Inflammatory macrophage treated with lipopolysaccharide for 1 hour (primary cell): ENCODE measurements at places on chromosomes 4 and X.

GRCh38 chr4:70601422-70602039, 9.5 kb downstream of the AMBN start:
- peak; percentile 49 for DNase-seq

- DNase-seq = no peak
Measured at GRCh38 chr4:178556796-178557195, 1114.6 kb upstream of the AGA start.

DNA sequence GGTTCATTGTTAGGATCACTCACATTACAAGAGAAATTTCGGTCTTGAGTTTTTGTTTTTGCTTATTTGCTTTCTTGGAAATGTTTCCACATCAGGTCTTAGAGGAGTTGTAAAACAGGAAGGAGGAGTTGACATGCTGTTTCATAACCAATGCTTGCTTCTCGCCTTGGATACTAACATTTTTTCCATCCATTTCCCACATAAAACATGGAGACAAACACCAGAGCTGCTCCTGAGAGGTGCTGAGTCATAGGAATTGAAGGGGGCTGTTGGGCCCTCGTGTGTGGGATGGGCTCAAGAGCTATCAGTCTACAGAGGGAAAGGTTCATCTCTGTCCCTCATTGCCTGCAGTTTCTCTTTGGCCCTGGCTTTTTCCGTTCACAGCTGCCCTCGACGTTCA, 29.9 kb downstream of the TBL1X start:
- DNase-seq = peak; percentile 29

GRCh38 chr4:16066586-16067128, 17.2 kb downstream of the PROM1 start:
- DNase-seq = no peak

DNA sequence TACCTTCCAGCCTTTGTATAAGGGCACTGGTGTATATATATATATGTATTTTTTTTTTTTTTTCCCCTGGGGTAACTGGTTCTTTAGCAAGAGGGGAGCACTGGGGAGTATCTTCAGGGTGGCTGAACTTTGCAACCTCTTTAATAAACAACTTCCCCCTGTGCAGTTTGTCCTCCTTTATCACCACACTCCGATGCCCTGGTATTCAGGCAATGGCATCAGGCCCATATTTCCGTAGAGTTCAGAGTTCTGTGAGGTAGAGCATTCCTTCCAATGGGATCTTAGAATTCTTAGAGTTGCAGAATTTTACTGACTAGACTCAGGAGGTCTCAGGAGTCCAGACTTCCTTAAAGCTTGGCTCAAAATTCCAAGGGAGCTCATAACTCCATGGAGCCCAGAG, 24.6 kb downstream of the NYX start:
- no peak for DNase-seq

DNA sequence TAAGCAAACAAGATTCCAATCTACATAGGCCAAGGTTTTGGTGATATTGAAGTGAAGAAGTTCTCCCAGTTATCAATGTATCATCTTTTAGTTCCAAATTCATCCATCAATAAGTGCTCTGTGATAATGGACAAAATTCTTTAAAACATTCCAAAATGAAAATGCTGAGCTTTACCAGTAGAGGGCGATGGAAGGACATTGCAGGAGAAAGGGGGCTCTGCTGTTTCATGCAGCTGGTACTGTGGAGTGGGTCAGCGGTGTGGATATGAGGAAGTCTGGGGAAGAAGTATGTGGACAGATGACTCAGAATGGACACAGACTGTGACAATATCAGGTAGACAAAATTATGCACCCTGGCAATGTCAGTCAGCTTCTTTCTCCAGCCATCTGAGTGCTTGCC, 46.6 kb upstream of the HS6ST2 start:
- DNase-seq = peak; percentile 0

- DNase-seq = no peak
Measured at GRCh38 chr4:155179216-155179615, 29.2 kb upstream of the NPY2R start.

GRCh38 chrX:5733501-5733900, 495.2 kb downstream of the NLGN4X start:
- no peak for DNase-seq

GRCh38 chrX:9188117-9188516, 154.2 kb upstream of the FAM9B start:
- DNase-seq = no peak

- DNase-seq = no peak
Measured at GRCh38 chrX:98371994-98372393, 1488.3 kb downstream of the RPA4 start.

- no peak for DNase-seq
Measured at GRCh38 chr4:156408749-156409148, 455.1 kb upstream of the CTSO start.

DNA sequence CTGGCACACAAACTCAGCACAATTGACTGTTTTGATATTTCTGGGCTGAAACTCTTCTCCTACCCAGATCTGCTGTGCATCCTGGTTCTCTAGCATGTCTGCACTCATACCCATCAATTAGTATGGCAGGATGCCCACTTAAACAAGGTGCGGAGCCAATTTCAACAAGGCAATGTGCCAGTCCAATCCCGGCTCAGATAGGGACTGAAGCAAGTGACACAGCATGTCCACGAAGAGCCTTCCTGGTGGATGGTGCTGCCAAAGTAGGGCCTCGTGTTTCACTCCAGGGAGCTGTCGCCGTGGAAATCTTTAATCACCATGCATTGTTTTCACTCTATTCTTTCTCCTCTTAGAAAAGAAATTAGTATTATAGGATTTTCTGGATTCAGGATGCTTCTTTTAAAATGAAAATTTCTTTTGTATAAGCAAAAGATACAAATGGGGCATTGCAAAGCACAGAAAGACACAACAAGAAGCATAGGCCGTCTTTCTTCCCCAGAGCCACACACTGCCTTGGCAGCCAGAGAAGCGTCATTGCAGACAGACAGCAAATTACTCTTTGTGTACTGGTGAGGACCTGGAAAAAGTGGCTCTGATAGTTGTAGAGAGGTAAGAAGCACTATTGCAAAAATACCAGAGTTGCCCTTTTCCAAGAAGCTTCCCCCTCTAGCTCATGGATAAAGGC, 40.6 kb upstream of the LSM6 start:
- no peak for DNase-seq

- DNase-seq = no peak
Measured at GRCh38 chr4:84167564-84167963, 331.5 kb downstream of the NKX6-1 start.

DNA sequence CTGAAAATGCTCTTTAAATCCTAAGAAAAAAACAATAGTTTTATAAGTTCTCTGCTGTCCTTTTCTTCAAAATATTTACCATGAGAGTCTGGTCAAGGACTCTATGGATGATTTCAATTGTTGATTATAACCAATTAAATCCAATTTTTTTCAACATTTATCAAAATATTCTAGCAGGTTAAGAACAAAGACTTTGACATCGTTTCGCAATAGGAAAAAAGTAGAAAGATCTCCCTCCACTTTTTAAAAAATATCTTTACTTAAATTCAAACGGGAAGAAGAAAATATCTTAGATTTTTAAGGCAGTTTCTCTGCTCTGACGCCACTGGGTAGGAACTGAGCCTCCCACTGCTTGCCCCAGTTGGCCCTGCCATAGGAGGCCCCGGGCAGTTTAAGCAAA, 44.7 kb upstream of the TMEM154 start:
- no peak for DNase-seq

- no peak for DNase-seq
Measured at GRCh38 chrX:106933538-106933961, 13.3 kb downstream of the CLDN2 start.

- DNase-seq = no peak
Measured at GRCh38 chr4:78923464-78924312, 15.6 kb downstream of the PAQR3 start.

DNA sequence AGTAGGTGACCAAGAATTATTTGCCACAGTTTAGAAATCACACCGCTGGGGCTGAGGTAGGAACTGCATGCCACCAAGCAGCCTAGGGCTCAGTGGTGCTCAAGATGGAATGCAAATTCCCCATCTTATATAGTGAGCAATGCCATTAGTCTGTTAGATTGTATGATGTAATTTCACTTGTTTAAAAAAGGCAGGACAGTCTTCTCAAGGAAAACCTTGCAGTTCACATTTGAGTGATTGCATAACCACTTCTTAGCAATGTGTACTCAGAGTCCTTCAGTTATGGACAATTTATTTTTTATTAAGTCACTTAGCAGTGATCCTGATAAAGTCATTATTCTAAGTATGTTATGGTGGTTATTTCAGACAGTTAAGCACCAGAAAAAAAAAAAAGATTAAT, 142.9 kb upstream of the SFRP2 start:
- no peak for DNase-seq

GRCh38 chrX:110242371-110242770, 75.5 kb downstream of the AMMECR1 start:
- DNase-seq = no peak

GRCh38 chr4:151157543-151157942, 58.1 kb downstream of the RPS3A start:
- DNase-seq = no peak

DNA sequence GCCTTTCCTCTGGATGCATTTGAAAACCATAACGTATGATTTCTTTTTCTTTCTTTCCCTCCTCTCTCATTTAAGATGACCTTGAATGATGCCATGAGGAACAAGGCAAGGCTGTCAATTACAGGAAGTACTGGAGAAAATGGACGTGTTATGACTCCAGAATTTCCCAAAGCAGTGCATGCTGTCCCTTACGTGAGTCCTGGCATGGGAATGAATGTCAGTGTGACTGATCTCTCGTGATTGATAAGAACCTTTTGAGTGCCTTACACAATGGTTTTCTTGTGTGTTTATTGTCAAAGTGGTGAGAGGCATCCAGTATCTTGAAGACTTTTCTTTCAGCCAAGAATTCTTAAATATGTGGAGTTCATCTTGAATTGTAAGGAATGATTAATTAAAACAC, 142.8 kb downstream of the GRIA2 start:
- DNase-seq = no peak

GRCh38 chrX:42499620-42500019, 278.3 kb downstream of the PPP1R2C start:
- DNase-seq = no peak

GRCh38 chr4:6986072-6986780, 56.9 kb upstream of the TADA2B start:
- peak; percentile 31 for DNase-seq

- DNase-seq = no peak
Measured at GRCh38 chrX:68758671-68759070, 70.2 kb upstream of the EFNB1 start.

DNA sequence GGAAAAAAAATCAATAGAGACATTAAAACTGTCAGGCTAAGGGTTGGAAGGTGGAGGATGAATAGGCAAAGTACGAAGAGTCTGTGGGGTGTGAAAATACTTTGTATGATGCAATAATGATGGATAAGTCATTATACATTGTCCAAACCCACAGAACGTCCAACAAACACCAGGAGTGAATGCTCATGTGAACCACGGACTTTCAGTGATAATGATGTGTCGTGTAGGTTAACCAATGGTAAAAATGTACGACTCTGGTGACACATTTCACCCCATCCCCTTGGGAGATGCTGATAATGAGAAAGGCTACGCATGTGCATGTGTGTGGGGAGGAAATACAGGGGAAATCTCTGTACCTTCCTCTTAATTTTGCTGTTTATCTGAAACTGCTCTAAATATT, 665.2 kb downstream of the FAT4 start:
- DNase-seq = no peak

GRCh38 chrX:83521905-83522304, 13.8 kb downstream of the POU3F4 start:
- no peak for DNase-seq

DNA sequence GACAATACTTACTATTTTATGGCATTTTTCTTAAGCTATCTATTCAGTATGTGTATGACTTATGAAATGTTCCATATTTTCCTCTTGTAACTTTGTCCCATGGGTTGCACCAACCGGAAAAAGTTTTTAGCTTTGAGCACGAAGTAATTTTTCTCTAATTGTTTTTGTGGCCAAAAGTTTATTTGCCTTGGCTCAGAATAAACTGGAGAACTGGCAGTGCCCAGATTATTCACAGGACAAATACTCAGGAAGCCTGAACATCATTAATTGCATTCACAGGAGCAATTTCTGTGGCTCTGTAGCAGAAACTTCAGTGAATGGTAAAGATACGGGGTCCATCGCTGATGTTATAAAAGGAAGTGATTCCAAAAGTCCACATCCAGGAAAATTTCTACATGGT, 184.5 kb downstream of the ARHGAP10 start:
- no peak for DNase-seq

- peak; percentile 19 for DNase-seq
Measured at GRCh38 chr4:75633846-75634245, 3.5 kb upstream of the CDKL2 start.

- no peak for DNase-seq
Measured at GRCh38 chr4:130068072-130068471, 972.1 kb downstream of the C4orf33 start.

DNA sequence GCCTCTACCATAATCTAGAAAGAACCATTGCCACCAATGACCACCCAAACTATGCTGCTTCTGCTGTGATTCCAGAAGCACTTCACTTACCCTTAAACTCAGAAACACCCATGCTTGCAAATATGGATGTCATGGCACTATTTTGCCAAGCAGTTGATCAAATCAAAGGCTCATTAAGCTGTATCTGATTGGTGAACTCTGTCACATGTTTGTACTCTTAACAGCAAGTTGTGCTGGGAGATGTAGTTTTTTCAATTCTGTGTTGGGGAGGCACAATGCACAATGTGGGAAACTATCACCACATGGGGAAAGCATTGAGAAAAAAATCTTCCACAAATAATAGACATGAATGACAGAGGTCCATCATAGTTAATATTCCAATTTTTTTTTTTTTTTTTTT, 19.2 kb upstream of the SPCS3 start:
- no peak for DNase-seq

GRCh38 chr4:184762100-184762499, 28.2 kb upstream of the CENPU start:
- DNase-seq = no peak

DNA sequence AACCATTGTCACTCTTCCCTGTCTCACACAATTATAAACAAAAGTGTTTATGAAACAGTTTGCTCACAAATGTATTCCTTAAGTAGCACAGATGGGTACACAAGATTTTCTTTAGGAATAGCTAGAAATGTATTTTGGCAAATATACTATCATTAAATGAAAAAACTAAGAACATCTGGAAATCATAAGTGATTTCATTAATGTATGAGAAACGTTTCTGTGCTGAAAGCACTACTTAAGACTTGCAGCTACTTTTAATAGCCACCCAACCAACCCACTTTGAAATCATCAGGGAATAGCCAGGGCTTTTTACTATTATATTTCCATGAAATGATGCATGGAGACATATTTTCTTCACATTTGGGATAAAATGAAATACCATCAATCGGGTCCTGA, 62.3 kb upstream of the NAP1L5 start:
- no peak for DNase-seq

GRCh38 chr4:5526080-5526846, 182.1 kb downstream of the EVC2 start:
- DNase-seq = no peak

- no peak for DNase-seq
Measured at GRCh38 chr4:77990456-77990855, 66.7 kb upstream of the FRAS1 start.

GRCh38 chrX:40108162-40108958, 10.6 kb upstream of the BCOR start:
- no peak for DNase-seq
